ENCODE measurements at places on chromosomes 5 and 9.
A peak's percentile ranks its signal among the peaks of the same experiment; 100 is the strongest.

DNA sequence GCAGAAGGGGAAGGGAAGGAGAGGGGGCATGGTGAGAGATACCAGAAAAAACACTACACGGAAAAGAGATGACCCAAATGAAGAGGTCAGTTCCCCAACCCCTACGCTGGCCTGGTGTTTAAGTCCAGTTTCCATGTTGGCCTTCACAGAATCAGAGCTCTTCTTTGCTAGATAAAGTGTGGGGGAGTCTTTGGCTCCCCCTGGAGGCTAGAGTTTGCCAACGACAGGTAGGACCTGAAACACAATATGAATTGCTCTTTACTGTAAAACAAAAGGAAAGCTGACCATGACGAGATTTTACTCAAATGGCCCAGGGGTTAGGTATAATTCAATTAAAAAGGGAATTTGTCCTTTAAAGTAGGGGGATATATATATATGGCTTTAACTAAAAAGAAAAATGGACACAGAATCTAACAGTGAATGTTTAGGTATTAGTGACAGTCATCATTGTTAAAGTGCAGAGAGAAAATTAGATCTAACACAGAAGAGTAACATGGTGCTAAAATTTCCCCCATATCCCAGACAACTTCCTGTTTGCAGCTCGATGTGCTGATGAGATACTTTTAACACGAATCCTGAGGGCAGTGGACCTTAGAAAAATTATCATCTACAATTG is 92.0 kb downstream of the SV2C start:
- peak; percentile 61 for DNase-seq

DNA sequence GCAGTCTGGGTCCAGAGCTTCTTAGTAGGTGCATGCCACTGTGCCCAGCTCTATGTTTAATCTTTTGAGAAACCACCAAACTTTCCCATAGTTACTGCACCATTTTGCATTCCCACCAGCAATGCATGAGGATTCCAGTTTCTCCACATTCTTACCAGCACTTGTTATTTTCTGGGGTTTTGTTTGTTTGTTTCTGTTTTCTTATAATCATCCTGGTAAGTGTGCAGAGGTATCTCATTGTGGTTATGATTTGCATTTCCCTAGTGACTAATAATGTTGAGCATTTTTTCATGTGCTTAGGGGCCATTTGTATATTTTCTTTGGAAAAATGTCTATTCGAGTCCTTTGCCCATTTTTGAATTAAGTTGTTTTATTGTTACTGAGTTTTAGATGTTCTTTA is 11.4 kb downstream of the FOXE1 start:
- DNase-seq, result no peak

- DNase-seq, result no peak
Observed at GRCh38 chr5:34047774-34048572, 5.0 kb upstream of the C1QTNF3 start.

DNA sequence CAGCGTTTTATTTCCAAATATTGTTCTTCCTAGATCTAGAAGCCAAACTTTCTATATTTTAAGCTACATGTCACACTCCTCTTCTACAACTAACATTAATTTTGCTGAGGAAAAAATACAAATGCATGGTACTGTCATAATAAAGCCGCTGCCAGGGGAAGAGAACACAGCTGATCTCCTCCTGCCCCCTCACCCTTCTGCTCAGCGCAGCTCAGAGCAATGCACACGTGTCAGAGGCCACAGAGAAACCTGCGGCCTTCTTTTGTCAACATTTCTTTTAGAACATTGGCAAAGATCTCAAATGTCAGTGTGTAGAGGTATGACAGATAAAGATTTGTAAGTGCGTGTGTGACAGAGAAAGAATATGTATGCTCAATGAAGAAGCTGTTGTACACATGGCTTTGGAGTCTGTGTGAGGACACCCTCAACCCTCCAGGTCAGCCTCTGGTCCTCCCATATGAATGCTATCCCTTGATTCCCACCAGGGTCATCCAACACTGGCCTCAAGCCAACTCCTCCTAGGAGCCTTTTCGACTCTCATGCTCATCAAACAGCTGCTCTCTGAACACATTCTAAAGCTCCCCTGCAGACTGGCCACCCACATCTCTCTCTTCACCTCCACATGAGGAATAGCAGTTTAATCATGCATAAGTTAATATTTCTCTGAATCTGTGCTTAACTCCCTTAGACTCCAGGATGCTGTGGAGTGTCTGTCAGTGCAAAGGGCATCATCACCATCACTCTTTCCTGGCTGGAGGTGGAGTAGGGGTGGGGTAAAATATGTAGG is 40.9 kb downstream of the TAS2R1 start:
- no peak for DNase-seq

GRCh38 chr5:14373685-14374084 is 207.9 kb upstream of the OTULINL start:
- DNase-seq, result no peak

DNA sequence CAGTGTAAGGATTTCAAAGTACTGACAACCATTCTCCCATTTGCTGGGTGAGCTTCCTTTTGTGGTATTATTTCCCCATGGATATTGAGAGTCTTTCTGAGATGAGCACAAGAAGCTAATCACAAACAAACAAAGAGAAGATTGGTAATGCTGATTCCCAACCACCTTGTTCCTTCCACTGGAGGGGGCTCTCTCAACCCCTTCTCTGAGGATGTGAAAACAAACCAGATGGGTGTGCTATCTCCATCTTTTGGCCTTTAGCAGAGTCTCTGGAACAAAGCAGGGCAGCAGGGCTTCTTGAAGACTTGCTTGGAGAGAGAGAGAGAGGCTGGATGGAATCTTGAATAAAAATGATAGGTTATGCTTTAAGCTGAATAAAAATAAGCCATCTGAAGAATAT is 576.7 kb upstream of the ZNF462 start:
- DNase-seq, result peak; percentile 15

DNA sequence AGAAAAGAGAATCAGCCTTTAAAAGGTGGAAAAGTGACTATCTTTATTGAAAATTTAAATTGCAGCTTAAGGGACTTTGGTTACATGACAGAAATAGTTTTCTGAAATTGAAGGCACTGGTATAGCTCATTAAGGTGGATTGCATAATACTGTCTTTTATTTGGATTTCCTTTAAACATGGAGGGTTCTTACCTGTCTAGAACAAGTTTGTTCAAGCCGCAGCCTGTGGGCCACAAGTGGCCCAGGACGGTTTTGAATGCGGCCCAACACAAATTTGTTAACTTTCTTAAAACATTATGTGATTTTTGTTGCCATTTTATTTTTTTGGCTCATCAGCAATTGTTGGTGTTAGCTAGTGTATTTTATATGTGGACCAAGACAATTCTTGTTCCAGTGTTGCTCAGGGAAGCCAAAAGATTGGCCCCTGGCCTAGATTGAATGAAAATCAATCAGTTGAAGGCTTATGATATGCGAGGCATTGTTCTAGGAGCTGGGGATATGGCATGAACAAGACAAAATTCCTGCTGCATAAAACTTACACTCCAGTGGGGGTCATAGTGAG is 18.0 kb downstream of the NNT start:
- no peak for DNase-seq

DNA sequence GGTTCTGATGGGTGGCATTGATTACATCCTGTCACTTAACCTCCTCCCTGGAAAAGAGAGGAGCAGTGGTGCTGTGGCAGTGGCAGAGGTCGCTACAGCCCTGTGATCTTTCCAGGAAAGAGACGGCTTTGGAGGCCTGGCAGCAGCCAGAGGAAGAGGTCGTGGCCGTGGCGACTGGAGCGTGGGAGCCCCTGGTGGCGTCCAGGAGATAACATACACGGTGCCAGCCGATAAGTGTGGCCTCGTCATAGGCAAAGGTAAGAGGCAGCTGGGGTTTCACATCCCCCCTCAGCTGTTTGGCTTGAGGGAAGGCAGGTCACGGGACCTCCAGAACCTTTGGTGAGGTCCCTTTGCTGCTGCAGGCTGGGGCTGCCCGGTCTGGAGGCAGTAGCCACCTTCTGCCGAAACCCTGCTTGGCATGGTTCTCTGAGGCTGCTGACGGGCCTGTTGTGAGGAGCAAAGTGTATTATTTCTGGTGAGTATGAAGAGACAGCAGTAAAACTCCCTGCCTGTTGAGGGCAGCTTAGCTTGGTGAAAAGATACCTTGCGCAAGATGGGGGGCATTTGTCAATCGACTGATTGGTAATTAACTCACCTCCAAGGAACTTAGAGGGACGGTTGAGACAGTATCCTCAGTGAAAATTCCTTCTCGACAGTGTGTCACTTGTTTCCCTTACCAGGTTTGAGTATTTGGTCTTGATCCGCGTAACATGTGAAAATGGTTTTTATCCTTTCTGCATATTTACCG is 38.0 kb upstream of the PRDM12 start:
- no peak for DNase-seq

DNA sequence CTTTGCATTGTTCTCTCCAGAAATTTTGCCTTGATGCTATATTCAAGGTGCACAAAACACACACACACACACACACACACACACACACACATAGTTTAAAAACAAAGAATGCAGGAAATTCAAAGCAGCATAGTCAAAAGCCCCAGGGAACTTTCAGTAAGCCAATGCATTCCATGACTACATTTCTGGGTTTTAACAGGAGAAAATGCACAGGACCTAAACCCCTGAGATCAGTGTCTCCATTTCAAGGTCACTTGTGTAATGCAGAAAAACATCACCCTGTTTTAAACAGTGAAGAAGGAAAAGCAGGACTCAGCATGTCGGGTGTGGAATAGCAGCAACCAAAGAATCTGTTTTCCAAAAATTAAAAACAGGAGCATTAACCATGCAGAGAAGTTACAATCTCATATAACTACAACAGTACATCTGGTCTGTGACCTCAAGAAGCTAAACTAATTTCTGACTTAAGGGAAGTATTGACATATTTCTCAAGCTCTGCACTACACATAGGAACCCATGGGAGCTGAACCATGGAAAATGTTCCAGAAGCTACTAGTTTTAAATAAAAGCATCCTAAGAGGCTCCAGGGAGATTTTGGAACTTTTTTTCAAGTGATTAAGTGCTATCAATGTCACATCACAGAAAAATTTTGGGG is 296.7 kb downstream of the HINT1 start:
- DNase-seq, result no peak

DNA sequence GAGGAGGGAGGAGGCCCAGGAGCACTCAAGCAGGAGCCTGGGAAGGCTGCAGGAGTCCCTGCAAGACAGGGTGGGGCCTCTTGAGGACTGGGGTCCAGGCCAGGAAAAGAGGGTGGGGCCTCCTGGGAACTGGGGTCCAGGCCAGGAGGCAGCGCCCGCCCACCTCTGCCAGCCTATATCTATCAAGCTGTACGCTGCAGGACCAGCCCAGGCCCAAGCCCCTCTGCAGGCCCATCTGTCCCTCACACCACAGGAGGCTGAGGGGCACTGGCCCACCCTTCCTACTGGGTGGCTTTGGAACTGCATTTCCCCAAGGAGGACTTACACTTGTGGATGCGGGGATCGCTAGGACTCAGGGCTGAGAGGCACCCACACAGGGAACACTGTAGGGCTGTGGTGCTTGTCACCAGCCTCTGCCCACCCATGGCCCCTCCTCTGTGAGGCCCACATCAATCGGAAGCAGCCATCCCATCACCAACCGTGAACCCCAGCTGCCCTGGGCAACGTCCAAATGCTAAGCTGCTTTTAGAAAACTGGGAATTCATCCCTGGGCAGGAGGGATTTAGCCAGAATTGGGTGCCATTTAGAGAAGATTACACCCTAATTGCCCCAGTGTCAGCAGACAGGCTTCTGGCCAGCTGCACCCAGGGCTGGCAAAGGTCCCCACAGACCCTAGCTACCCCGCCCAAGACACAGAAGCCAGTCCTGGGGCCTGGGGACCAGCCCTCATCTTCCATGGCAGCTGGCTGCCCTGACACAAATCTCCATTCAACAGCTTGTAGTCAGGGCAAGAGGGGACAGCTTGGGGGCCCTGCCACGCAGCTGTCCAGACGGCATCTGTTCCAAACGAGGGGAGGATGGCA is 15.3 kb downstream of the BICD2 start:
- no peak for DNase-seq

GRCh38 chr5:55410845-55411244 is 103.1 kb downstream of the MTREX start:
- DNase-seq, result no peak

GRCh38 chr5:43233946-43234345 is 41.9 kb downstream of the NIM1K start:
- DNase-seq, result no peak

DNA sequence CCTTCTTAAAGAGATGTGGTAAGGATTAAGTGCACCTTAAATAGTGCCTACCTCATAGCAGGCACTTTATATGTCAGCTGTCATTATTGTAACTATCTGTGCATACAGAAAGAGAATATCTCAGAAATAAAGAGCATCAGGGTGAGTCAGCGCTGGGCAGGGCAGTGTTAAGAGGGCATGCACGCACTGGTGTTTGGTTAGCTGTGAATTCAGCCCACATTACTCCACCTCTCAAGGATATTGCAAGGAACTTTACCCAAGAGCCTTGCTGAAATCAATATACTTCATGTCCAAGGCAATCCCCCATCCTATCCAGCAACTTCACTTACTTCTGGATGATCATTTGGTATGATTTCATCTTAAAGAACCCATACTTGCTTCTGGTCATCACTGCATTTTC is 300.9 kb downstream of the NTRK2 start:
- DNase-seq, result no peak

DNA sequence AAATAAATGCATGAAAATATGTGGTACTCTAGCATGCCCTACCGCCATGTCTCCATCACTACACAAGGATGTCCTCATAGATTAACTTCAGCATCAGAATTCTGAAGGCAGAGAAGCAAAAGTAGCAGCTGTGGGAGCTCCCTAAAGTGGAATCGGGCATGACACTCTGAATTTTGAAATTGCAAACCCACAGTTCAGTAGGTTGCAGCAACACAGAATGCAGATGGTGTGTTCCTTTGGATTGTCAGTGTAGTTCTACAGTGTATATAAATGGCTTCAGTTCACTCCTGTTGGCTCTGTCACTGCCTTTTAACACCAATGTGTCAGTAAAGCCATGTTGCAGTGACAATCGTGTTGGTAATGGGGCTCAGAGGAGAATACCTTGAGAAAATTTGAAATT is 973.6 kb upstream of the WWC1 start:
- DNase-seq, result no peak

GRCh38 chr5:172015346-172015745 is 8.9 kb upstream of the FBXW11 start:
- no peak for DNase-seq

DNA sequence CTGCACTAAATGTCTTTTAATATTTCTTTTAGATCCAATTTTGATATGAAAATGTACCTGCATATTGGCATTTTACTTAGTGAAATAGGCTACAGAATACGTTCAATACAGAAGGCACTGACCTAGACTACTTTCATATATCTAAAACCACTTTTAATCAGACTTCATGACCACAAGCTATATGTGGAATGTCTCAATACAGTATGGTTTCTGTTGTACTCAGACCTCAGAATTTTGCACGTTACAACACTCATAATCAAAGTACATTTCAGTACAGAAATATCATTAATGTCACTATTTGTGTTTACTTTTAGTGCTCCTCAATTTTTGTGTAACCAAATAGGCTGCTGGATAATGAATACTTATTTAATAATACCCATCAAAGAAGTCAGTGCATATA is 74.8 kb downstream of the MEF2C start:
- DNase-seq, result no peak

DNA sequence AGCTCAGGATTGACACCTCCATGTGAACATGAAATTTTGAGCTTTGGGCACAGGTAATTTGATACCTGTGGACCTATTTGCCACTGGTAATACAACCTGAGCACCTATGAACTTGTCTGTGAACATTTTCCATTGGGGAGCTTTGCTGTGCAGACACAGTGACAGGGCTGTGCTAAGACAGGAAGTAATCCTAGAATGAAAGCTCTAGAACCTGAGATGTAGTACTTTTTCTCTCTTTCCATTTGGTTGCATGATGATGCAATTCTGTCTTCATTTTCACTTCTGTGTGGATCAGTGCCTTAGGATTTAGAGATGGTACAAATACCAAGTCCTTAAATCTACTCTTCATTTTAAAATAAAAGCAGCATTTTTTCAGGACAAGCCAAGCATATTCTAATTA is 216.9 kb downstream of the NR3C1 start:
- no peak for DNase-seq
